ENCODE measurements at places on chromosomes 6 and 20.
A peak's percentile ranks its signal among the peaks of the same experiment; 100 is the strongest.

DNA sequence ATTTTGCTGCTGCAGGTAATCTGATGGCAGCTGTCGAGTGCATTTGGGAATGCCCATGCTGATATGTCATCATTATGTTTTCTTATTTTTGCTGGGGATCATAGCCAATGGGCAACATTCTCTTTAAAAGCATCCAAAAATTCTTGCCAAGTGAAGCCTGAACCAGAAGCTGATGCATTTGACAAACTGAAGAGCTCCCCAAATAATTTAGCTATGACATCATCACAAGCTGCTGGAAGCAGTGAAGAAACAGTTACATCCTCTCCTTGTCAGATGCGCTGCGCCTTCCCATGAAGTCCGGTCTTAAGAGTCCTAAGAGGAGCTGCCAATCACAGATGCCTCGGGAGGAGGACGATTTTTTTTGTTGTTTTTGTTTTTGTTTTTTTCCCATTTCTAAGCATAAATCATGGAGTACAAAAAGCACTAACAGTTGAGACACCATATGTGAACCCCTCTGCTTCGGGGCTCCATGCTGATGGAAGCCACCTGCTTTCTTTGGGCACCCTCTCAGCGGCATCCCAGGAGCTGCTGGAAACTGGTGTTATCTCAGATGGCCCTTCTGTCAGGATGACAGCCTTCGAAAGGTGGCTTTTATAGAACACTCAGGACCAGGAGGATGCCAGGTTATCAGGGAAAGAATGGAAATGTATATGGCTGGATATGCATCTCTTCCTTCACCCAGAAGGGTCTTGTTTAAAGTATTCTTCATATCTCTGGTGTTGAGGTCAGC is 56.1 kb upstream of the FOXQ1 start:
- no peak for DNase-seq

DNA sequence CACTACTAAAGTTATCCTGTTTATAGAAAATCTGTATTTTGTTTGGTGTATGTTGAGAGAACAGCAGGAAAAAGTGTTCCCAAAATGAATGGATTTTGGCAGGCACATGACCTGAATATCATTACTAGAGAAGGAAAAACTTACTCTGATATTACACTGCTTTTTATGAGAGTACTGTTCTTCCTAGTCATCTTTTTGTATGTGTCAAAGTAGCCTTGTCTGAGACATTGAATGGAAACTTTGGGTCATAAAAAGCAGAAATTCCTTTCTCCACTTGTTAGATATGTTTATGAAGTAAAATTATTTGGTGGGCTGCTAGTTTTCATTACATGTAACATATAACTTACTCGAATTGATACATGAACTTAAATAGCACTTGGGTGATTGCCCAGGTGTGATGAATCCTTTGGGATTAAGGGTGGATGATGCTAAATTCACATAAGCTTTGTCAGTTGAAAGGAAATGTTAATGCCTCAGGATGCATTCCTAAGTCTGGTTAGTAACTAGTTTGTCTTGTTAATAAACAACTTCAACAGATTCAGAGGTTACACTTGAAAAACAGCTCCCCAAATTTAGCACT is 206.7 kb downstream of the CENPW start:
- DNase-seq = no peak

DNA sequence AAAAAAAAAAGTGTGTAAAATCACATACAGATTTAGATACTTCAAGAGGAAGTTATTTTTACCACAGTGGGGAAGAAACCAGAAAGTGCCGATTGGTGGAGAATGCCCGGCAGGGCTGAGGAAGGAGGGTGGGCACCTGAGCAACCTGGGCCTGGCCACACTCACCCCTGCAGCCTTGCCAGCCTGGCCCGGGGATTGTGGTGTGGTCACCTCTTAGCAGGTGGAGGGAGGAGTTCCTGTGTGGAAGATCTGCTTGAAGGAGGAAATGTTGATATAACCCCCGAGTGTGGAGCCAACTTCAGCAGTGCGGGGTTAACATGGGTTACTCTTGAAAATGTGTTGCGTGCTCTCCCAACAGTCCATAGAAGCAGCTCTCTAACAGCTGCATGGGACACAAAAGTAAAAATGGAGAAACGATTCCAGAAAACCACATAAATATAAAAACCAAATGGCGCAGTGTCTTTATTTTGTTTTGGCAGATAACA is 14.7 kb downstream of the UST start:
- peak; percentile 27 for DNase-seq

DNA sequence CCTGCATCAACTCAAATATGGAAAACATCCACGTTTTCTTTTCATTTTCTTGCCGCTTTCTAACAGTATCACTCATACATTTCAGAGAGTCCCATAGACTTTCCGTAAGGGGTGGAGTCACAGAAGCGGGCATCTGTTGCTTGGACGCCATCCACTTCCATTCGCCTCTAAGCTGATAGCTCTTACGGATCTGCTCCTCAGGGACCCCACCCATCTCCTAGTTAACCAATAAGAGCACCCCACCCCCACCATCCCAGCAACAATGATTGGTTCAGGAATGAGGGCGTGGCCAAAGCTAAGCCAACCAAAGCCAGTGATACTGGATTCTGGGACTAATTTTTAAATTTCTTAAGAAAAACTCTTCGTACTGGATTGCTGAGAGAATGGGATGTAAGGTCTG is 42.4 kb downstream of the SLC2A10 start:
- no peak for DNase-seq

DNA sequence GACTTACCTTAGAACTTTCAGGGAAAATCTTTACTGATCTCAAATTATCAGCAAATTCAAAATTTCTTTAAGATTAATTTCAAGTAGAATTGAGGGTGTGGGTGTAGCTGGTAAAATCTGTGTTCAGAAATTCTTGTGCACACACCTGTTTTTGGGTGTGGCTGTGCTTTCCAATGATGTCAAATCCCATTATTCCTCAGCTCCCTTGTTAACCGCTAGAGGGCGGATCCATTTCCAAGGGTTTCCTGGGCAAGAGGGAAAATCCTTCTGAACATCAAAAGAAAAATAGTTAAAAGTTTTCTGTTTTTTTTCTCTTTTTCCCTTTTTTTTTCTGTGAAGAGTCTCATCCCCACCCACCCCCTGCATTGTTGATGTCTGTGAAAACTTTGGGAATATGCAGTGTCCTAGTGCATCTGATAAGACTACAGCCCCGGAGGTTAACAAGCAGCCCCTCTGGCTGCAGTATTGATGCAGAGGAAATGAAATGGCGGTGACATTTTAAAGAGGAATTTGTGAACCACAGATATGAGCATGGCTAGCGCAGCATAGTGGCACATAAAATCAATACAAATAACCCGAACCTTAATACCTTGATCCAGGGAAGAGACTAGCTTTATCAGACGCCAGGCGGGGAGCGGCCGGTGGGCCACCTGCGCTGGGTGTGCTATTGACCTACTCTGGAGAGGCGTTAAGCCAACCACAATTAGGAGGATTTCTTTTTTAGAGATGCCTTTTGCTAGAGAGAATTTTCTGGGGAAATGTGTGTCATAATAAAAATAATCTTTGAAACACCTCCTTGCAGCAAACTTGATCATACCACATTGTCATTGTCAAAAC is 130.9 kb downstream of the FOXA2 start:
- no peak for DNase-seq

DNA sequence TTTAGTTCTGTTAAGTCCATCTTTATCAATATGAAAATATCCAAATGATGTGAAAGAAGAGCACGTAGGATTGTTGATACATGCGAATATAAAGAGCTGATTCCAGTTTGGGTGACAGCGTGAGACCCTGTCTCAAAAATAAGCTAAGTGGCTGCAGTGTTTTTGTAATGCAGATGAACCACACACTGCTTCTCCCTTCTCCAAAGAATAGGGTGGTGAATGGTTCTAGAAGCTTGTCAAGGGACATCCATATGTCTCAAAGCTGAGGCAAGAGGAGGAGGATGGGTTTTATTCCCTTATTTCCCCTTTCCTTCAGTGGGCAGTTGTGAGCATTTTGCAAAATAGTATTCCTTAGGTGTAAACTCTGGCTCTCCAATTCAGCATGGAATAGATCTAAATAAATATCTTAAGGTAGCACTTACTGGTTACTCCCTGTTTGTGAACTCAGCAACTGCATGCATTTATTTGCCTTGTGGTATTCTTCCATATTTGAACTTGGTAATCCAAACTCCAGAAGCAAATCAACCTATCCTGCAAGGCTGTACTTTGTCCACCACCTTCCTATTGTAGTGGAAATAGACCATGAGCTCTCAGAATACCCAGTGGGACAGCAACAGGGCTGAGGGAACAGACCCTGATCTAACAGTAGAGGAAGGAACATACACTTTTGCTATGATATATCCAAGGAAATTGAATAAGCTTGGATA is 38.0 kb downstream of the XRN2 start:
- DNase-seq = no peak

GRCh38 chr6:87922196-87922946 is 125.3 kb upstream of the SPACA1 start:
- DNase-seq = no peak

GRCh38 chr20:31496761-31497295 is 17.4 kb upstream of the HM13 start:
- DNase-seq = no peak

GRCh38 chr20:49572857-49573256 is 4.9 kb upstream of the PTGIS start:
- no peak for DNase-seq

DNA sequence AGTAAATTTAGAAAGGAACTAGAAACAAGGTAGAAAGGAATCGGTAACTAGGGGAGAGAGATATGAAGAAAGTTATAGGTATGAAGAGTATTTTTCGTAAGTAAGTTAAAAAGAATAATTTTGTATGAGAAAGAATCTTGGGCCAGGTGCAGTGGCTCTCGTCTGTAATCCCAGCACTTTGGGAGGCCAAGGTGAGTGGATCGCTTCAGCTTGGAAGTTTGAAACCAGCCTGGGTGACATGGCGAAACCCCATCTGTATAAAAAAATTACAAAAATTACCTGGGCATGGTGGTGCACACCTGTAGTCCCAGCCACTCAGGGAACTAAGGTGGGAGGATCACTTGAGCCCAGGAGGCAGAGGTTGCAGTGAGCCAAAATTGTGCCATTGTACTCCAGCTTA is 42.0 kb downstream of the TCP11 start:
- no peak for DNase-seq

DNA sequence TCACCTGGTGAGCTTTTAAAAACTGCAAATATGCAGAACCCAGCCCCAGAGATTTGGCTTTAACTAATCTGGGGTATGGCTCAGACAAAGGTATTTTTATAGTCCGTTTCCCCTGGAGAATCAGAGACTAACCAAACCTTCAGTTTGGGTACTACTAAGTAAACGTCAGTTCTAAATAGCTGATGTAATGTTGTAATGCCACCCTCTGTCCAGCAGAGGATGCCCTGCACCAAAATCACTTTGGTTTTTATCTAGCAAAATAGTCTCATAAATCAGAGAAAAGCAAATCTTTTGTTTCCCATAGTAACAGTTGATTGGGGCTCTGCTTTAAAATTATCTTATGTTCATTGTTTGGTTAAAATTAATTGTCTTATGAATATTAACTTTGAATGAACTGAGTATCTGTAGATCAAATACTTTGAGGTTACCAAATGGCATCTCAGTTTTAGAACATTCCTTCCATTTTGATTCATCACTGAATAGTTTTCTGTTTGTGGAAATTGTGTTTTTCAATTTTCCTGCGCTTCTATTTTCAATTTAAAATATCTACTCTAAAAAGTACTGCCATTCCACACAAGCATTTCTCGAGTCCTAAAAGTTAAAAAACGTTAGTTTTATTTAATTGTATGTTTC is 278.3 kb upstream of the PLCB4 start:
- DNase-seq = no peak

DNA sequence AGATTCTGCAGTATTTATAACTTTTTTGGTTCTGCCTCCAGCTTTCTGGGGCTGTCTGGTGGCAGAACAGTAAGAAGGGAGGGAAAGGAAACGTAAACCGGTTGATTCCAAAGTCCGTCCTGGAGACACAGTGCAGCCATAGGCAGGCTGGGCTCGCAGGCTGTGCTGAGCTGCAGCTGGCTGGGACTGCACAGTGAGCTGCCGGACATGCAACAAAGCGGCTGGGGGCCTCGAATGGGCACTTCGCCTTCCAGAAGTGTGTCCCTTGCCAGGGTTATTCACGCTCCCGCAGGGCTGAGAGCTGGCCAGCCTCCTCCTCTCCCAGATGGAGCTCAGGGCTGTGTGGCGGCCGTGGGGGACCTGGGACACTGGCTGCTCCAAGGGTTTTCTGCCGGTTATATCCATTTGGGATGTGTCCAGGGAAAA is 78.1 kb upstream of the CD93 start:
- DNase-seq = no peak

DNA sequence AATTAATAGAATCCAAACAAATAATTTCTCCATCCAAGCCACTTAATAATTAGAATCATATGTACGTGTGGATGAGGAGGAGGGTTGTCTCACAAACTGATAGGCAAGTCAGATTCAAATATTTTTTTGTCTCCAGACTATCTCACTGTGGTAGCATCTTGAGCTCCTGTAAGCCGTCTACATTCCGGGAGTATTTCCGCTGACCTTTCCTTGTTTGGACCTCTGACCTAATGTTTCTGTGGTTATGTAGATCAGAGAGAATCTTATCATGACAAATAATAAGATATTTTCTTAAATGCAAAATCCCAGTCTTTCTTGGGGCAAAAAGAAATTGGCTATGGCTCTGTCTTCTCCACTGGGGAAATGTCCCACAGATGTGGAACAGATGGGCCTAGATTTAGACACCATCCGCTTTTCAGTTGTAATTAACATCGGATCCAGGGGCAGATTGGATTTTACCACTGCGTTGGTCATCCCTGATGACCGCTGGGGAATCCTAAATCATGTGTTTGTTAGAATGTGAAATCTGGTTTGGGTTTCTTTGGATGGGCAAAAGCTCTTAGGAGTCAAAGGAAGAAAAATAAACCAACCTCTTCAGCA is 197.1 kb upstream of the RIN2 start:
- DNase-seq = no peak

GRCh38 chr20:35271073-35271882 is 6.6 kb downstream of the MMP24OS start:
- DNase-seq = no peak

DNA sequence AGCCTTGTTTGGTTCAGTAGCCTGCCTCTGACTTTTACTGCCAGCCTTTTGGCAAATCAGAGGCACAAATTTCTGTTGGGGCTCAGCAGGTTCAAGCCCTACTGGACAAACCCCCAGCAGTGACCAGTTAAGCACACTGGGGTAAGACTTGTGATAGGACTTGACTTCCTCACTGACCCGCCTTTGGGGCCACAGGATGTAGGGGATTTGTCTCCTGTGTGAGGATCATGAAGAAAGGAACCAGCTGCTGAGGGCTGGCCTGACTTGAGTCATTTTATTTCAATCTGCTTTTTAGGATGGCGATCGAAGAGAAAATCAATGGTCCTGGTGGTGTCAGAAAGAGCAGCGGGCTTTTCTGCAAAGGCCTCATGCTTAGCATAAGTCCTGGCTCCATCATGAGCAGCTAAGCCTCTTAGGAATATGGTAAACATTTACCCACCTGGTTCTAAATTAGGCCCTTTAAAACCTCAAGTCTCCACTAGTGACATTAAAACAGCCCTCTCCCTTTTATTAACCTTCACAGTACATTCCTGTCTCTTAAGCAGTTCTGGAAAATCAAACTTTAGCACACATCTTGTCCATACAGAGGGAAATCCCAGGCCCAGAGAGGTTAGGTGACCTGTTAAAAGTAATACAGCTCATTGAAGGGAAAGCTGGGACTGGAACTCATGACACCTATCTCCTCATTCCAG is 16.6 kb downstream of the CHMP4B start:
- no peak for DNase-seq
